CD8-positive, alpha-beta T cell (primary cell): ENCODE measurements at places on chromosomes 5 and 9.

GRCh38 chr9:30796764-30797163 lies 1587.7 kb upstream of the ACO1 start:
- no peak for DNase-seq

- DNase-seq = no peak
Measured at GRCh38 chr9:133516961-133517350, 7.8 kb downstream of the MYMK start.

- no peak for DNase-seq
Measured at GRCh38 chr9:87245271-87245670, 252.4 kb upstream of the DAPK1 start.

- no peak for DNase-seq
Measured at GRCh38 chr5:168720575-168720974, 141.4 kb upstream of the PANK3 start.

DNA sequence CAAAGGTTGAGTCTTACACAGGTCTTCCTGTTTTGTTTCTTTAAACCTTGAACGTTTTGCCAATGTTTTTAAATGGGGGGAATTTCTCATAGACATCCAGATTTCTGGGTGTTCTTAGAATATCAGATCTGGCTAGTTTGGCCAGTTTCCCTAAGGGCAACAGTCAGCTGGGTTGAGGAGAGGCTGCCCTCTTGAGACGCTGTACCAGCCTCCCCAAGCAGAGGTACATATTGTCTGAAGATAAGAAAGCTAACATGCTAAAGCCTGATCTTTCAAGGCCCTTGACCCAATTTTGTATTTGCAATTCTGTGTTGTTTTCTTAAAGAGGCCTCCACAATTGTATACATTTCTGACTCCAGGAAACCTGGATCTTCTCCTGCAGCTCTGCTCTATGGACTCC lies 21.9 kb upstream of the SH3GL2 start:
- DNase-seq = no peak

DNA sequence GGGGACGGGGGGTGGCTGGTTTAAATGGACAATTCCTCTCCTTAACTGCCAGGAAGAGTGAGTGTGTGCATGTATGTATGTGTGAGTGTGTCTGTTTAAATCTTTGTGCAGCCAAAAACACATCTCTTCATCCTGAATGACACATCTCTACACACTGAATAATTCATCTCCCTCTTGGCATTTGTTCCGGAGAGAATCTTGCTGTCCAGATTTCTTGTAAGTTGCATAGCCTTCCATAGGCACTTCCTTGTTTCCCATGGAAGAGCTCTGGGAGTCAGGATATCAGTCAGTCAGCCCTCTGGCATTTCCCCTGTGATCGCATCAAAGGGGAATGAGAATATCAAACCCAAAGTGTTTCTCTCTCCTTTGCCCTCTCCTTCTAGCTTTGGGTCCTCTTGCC lies 74.7 kb downstream of the WWC1 start:
- no peak for DNase-seq

DNA sequence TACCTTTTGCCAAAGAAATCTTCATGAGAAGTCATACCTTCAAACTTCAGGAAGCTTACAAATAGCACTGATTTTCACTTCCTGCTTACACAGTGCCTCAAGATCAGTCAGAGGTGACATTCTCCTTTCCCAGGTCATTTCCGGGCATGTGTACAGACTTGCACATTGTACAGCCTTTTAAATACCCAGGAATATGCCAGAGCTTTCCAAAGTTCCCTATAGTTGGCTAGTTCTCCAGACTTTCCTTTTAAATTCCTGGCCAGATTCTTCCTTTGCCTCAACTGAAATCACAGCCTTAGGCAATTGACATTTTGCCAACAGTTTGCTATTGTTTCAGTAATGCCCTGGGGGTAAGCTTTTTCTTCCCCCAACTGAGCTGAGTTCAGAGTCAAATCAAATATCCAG lies 47.2 kb downstream of the RFX3 start:
- peak; percentile 63 for DNase-seq

GRCh38 chr5:131302506-131302905 lies 38.7 kb downstream of the CDC42SE2 start:
- no peak for DNase-seq

- DNase-seq = no peak
Measured at GRCh38 chr5:170312301-170312595, 14.7 kb upstream of the LCP2 start.

DNA sequence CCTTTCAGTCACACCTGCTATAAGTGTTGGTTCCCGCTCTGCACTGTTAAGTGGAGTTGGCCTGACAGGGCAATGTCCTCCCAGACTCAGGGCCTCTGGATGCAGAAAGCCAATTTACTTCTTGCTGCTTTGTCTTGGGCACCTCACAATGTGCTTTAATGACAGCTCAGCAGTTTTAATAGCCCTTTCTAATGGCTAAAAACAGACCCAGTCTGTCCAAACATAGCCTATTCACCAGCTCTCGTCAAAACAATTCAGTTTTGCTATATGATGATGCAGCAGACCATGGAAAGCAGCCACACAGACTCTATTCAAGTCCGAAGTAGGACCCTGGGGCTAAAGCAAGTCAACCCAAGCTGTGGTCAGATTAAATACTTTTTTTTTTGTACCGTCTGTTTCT lies 529.1 kb upstream of the SEMA6A start:
- no peak for DNase-seq

GRCh38 chr5:168174376-168174775 lies 117.1 kb upstream of the WWC1 start:
- no peak for DNase-seq

- no peak for DNase-seq
Measured at GRCh38 chr5:54680998-54681397, 163.4 kb downstream of the SNX18 start.

DNA sequence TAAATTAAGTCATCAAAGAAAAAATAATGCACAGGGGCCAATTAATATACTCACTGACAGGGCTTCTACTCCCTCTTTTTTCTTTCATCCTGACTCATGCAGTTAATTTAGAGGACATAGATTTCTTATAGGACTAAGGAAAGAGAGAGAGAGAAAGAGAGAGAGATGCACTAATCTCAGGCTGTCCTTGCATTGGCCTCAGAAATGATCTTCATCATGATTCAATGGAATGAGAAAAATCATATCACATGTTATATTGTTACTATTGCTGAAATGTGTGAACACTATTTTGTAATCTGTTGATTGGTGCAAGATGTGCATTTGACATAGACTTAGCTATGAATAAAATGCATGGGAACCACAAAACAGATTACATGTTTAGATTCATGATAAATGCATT lies 608.3 kb upstream of the NUDT12 start:
- DNase-seq = no peak

- DNase-seq = no peak
Measured at GRCh38 chr9:21681641-21682040, 120.8 kb upstream of the MTAP start.

GRCh38 chr9:73845954-73846690 lies 651.0 kb upstream of the RORB start:
- no peak for DNase-seq
